Motor neuron (in vitro differentiated cells): ENCODE measurements at places on chromosomes 3 and 15. TPM values are rescaled to one million over a fixed set of nuclear protein-coding genes. Genes with fewer than 3 reads are reported as not detected.
A peak's percentile ranks its signal among the peaks of the same experiment; 100 is the strongest.

GRCh38 chr3:98806521-98806920, 43.4 kb downstream of the ST3GAL6 start:
- no peak for ATAC-seq

- no peak for ATAC-seq
Observed at GRCh38 chr3:64209866-64210621, 15.2 kb downstream of the PRICKLE2 start.

DNA sequence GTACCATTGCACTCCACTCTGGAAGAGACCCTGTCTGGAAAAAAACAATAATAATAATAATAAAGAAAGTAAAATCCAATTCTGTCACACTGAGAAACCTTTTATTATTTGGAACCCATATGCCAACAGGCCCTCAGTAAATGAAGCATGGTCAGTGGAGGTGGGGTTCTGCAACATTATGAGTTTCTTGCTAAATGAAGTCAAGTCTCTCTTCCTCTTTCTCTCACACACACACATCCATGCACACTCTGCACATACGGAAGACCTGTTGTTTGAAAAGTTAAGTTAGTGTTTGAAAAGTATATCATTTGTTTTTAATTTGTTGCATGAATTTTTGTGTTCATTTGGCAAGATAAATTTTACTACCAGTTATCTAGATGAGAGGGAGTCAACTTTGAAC, 27.8 kb downstream of the GAP43 start:
- ATAC-seq = no peak

DNA sequence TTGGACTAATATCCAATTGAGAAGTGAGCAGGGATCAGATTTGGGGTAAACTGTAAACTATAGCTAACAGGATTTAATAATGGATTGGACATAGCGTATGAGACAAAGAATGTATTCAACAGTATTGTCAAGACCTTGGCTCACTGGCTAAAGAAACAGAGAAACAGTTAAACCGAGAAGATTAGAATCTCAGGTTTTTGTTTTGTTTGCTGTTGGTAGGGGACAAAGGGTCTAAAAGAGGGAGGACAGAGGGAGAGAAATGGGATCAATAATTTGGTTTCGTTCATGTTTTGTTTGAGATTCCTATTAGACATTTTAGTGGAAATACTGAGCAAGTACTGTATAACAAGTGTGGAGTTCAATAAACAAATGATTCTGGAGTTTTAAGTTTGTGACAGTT, 28.6 kb downstream of the CLDN1 start:
- ATAC-seq = no peak

MESP2 gene
- not detected in 2 replicates for total RNA-seq

PYGO1 gene
- 13.9 and 14.2 TPM in 2 replicates for total RNA-seq

DNA sequence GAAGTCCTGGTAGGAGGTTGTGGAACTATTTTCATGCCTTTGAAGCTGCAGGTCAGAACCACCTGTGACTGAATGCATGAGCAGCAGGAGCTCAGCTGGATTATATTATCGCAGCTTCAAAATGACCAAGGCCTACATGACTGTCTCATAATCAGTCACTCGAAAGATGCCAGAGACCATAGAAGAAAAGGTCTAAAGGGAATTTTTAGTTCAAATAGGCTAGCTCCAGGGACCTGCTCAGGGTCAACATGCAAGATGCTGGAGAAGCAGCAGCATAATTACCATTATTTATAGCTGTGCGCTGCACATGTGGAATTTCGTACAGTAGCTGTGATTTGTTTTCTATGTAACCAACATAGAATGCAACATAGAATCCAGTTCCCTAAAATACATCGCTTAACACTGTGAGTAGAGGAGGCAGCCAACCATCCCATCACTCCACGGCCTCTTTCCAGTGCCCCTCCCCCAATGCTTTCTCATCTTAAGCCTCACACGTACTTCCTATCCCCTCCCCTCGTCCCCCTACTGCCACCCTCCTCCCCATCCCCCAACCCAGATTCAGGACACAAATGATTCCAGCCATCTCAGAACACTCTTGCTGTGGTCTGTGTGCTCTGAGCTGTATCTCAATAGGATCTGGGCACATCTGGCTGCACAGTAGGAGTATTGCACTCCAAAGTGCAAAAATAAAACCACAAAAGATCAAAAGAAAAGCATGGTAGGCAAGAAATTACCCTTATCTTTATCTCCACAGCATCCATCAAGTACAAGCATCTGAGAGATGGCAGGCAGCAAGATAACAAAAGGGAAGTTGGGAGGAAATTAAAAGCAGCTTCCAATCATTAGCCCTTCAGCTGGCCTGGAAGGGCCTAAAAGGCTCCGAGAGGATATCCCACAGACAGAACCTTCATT, 352.8 kb upstream of the SEMA6D start:
- no peak for ATAC-seq

- ATAC-seq = no peak
Observed at GRCh38 chr3:164040991-164041390, 1037.3 kb downstream of the SI start.

GRCh38 chr3:76107935-76108570, 322.7 kb upstream of the ZNF717 start:
- peak; percentile 55 for ATAC-seq

DNA sequence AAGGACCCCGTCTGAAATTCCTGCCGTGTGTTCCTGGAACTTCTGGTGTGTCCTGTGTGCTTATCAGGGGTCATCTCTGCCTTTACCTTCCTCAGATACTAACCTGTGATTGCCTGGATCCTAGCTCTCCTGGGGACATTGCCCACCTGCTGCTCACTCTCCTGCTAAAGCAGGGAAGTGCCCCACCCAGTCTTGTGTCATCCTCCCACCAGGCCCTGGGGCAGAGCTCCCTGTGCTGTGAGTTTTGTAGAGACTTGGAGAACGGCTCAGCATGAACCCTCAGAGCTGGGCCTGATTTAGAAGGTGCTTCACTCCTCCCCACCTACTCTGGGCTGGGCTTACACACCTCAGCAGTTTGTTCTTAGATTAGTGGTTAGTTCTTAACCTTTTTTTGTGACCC, 3.8 kb upstream of the TMEM44 start:
- no peak for ATAC-seq

DNA sequence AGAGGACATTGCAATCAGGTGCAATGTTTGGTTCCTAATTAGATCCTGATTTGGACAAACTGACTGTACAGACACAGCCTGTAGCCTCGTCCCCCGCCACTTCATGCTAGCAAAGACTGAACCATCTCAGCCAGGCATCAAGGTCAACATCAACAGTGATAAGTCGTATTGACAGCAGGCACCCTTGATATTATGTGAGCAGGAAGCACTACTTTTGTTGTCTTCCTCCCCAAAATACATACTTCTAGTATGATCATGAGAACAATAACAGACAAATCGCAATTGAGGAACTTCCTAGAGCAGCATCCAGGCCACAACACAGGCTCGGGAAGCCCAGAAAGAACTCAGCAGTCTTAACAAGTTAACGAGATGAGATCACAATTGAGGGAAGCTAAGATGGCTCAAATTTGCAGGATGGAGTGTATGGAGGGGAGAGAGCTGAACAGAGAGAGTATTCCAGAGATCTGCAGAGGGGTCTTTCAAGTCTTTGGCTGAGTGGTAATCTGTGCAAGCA, 20.4 kb downstream of the TGM5 start:
- no peak for ATAC-seq

GRCh38 chr15:71451130-71451529, 335.9 kb downstream of the THSD4 start:
- no peak for ATAC-seq

GRCh38 chr3:124362455-124362854, 367.8 kb upstream of the UMPS start:
- no peak for ATAC-seq

GRCh38 chr3:13170317-13170716, 97.1 kb upstream of the IQSEC1 start:
- no peak for ATAC-seq

DNA sequence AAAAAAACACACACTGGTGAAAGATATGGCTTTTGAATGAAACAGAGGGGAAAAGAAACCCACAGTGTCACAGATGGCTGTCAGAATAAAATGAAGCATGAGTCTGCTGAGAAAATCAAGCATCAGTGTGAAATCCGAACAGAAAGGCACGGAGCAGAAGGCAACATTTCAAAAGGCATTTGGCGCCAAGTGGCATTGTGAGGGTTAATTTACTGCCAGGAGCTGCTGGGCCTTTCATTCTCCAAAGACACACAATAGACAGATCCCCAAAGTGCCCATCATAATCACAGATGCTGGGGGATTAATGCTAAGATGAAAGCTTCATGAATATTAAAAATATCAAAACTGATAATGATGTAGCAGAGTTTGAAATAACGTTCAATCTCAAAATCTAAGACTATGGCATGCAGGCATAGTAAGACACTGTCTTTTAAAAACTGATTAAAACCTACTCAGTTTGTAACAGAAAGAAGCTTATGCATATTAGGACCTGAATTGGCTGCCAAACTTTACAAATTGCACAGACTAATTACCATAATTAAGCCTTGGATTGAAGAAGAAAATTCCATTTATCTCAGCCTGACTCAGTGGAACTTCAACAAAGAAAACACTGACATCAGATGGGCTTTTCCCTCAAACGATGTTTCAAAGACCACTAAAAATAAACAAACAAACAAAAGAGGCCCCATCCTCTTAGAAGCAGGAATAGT, 589.2 kb downstream of the ROBO1 start:
- no peak for ATAC-seq

SLC2A2 gene
- total RNA-seq = not detected in 2 replicates

CYP8B1 gene
- total RNA-seq = 0.14 and 0.26 TPM in 2 replicates

- no peak for ATAC-seq
Observed at GRCh38 chr3:23994244-23994569, 49.1 kb downstream of the NR1D2 start.

- ATAC-seq = no peak
Observed at GRCh38 chr3:55720614-55721013, 233.5 kb upstream of the WNT5A start.

DNA sequence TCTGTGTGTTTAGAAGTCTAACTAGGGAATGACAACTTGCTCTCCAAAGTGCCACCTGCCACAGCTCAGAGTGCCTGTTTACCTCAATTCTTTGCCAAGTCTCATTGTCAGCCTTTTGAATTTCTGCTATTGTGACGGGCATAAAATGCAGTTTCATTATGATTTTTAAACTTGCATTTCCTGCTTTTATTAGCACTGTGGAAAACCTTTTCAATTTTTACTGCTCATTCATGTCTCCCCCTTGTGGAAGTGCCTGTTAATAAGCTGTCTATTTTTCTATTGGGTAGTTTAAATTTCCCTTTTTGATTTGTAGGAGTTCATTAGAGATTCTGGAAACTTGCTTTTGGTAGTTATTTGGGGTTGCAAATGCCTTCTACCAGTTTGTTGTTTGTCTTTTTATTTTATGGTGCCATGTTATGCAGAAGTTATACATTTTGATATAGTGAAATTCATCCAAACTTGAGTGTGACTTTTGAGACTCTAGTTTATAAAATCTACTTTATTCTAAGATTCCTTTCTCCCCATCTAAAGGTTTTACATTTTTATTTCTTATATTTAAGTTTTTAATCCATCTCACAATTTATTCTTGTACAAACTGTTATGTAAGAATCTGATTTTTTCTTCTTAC, 53.9 kb upstream of the FRMD4B start:
- no peak for ATAC-seq

DNA sequence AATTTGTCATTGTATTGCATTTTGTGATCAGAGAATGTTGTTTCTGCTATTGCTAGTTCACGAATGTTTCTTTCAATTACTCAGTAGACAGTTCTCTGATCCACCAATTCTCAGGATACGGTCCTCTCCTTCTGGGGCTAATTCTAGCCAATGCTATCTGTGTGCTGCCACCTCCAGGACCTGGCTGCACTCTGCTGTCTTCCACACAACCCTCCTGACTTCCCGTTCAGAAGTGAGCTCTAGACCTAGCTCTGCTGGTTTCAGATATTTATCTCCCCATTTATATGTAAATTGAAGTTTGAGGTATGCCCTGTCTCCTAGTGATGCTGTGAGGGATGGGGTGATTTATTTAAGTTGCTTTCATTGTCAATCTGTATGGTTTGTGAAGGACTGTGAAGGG, 21.7 kb upstream of the UBL7 start:
- no peak for ATAC-seq

IL16 gene
- total RNA-seq = 0.70 and 0.76 TPM in 2 replicates

- peak; percentile 76 for ATAC-seq
Observed at GRCh38 chr3:177426106-177426877, 229.0 kb upstream of the TBL1XR1 start.

GRCh38 chr15:62847900-62848489, 194.6 kb upstream of the TPM1 start:
- peak; percentile 20 for ATAC-seq

NDN gene
- total RNA-seq = 97.7 and 105 TPM in 2 replicates

GRCh38 chr15:92538115-92538514, 117.5 kb downstream of the FAM174B start:
- no peak for ATAC-seq

GRCh38 chr15:90729261-90729660, 12.1 kb downstream of the BLM start:
- ATAC-seq = no peak

- no peak for ATAC-seq
Observed at GRCh38 chr3:185534511-185534910, 17.9 kb downstream of the LIPH start.

DNA sequence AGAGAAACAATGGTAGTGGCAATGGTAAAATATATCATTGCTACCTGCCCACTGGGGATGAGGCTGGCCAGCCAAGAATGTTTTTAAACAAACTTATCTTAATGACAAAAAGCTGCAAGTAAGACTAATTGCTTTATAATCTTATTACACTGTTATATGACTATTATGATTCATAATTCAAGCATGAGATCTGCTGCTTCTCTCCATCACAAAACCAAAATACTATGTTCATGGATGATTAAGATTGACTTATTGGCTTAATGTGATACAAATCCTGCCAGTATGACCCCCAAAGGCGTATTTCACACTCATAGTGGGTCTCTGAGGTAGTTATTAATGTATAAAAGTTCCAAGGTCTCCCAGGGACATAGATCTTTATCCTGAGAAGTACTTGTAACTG, 52.6 kb downstream of the FBN1 start:
- ATAC-seq = no peak

DNA sequence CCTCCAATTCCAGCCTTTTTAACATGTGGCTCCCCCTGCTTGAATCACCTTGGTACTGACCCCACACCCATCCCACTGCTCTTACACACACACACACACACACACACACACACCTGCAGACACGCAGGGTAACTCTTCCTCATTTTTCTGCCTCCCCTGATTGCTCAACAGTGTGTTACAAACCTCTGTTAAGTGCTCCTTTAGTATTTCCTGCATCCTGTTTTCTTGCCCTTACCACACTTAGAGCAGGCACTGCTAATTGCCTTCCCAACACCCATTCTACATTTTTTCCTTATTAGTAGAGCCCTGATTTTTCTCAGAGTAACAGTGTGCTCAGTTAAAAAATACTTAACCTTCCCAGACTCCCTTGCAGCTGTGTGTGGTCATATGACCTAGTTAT, 184.0 kb downstream of the EBLN2 start:
- no peak for ATAC-seq

MYRIP gene
- 3.2 TPM in 2 replicates for total RNA-seq

DNA sequence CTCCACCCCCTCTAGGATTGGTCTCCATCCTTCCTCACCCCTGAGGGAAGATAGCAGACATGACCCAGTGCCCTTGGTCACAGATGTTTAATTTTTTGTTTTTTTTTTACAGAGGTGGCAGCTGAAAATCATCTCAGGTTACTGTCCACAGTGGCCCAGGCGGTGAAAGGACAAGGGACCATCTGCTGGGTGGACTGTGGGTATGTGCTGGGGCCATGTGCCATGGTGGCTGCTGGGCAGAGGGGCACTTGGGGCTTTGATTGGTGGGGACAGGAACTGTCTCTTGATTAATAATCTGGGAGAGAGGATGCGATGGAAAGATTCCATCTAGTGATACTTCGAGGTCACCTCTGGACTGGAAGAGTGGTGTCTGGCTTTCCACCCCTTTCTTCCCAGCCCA, 25.4 kb downstream of the PDIA5 start:
- no peak for ATAC-seq

GPR87 gene
- total RNA-seq = 0.71 and 2.9 TPM in 2 replicates
